ENCODE measurements at places on chromosomes 2 and 18.
A peak's percentile ranks its signal among the peaks of the same experiment; 100 is the strongest.

- no peak for DNase-seq
Observed at GRCh38 chr2:27854229-27854862, 35.8 kb downstream of the RBKS start.

GRCh38 chr2:22703286-22703920, 681.6 kb upstream of the KLHL29 start:
- DNase-seq, result no peak

DNA sequence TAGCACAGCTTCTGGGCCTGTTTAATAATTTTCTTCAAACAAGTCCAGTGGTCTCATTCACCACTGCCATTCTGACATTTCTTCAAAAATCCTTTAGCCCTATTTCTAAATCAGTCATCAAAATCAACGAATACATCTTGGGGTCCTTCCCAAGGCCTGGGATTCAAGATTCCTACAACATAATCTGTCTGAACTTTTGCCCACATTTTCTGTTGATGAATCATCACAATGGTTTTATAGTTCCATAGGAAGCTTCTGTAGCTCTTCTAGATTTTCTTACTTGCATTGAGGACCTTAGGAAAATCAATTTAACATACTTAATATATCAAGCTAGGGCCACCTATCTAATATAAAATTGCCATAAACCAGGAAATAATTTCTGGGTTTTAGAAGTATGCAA, 811.8 kb upstream of the ACVR2A start:
- no peak for DNase-seq

- no peak for DNase-seq
Observed at GRCh38 chr2:210544831-210545230, 11.6 kb upstream of the CPS1 start.

DNA sequence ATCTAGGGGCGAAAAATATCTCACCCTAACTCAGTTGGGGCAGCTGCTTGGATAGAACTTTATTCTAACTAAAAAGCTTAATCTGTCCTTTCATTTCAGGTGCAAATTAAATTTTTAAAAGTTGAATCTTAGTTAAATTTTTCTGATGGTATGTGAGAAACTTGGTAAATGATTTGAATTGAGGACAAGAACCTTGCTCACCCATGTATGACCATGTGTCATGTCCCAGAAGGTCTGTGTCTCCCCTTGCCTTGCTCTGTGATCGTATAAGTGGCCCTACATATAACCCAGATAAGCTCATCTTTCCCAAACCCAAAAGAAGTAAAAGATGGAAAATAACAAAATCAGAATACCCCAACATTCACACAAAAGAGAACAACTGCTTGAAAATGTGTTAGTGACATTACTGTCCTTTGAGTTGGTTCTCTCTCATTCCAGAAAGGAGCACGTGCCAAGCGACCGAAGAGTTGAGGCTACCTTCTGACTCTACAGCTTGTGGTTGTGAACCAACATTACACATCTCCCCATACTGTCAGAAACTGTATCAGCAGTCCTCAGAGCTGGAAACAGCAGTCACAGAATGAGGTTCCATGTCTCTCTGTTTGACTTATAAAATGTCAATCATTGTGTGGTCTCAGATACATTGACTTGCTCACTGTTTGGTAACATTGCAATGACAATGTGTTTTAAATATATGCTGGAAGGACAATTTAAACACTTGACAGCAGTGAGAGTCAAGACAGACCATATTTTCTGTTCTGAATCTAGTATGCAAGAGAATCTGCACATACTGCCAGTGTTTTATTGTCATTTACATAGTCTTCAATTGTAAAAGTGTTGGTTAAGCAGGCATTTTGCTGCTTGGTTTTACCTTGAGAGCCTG, 46.3 kb upstream of the TANK start:
- no peak for DNase-seq

- peak; percentile 14 for DNase-seq
Observed at GRCh38 chr2:118089139-118089800, 999 bp downstream of the INSIG2 start.

DNA sequence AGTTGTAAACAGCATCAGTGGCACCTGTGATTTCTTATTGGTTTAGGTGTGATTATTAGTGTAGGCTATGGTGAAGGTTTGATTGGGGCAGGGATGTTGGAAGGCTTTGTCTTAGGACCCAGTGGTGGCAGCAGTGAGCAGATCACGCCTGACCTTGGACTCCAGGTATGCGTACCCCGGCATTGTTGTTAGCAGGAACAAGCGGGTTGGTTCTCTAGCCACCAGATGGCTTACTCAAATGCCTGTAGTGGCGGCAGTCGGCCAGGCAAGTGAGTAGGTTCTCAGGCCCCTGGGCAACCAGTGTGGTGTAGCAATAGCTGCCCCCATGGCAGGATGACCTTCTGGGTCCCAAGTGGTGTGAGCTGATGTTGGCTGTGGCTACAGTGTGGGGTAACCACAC, 558.3 kb downstream of the KCNJ3 start:
- DNase-seq, result no peak

GRCh38 chr2:120787111-120787821, 51.6 kb downstream of the GLI2 start:
- DNase-seq, result no peak

GRCh38 chr2:43426305-43427031, 169.4 kb downstream of the THADA start:
- peak; percentile 61 for DNase-seq

DNA sequence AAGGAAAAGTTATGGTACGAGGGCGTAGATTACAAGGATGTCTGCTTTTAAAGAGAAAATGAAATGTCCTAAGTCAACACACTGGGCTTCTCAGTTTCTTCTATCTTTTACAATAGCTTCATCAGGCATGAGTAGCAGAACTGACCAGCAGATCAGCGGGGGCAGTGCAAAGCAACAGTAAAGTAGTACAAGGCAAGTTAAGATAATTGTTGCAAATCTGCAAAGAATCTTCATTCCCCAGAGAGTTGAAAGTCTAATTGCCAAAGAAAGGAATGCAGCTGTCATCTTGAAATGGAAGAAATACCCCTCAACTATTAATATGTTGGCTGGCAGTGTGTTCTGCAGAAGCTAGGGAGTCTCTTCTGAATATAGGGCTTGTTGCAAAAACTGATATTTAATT, 60.2 kb upstream of the SLC39A10 start:
- DNase-seq, result no peak

DNA sequence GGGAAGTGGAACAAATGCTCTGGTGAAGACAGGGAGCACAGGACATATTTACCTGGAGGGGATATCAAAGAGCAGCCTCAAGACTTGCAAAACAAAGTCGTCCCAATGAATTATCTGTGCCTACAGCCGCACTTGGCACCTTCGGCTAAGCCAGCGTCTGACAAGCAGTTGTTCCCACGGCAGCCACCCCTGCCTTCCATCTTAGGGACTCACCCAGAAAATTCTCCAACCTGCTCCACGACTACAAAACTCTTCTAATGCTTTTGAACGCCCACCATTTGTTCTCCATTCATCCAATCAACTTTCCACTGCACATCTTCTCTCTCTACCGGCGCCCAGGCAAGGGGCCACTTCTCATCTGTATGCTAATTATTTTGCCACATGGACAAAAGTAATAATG, 7.0 kb downstream of the MYT1L start:
- no peak for DNase-seq

GRCh38 chr2:203636588-203637470, 69.6 kb upstream of the CD28 start:
- DNase-seq, result no peak

- DNase-seq, result no peak
Observed at GRCh38 chr2:177413703-177414102, 21.1 kb downstream of the AGPS start.

DNA sequence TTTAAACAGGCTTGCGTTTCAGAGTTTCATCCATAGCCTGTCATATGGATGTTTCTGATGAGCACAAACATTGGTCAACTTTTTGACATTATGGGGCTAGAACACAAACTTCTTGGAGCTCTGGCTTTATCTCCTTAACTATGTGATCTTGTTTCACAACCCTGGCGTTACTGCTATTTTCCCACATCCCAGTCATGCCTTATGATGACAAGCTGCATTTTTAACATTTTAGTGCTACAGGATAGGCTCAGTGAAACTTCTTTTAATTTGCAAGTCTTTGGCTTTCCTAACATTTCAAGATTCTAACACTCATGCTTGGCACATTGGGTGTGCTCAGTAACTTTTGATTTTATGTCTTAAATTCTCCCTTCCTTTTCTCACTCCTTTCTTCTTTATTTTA, 21.0 kb upstream of the PDE1A start:
- DNase-seq, result no peak

- no peak for DNase-seq
Observed at GRCh38 chr2:236782938-236783337, 213.3 kb downstream of the ACKR3 start.

DNA sequence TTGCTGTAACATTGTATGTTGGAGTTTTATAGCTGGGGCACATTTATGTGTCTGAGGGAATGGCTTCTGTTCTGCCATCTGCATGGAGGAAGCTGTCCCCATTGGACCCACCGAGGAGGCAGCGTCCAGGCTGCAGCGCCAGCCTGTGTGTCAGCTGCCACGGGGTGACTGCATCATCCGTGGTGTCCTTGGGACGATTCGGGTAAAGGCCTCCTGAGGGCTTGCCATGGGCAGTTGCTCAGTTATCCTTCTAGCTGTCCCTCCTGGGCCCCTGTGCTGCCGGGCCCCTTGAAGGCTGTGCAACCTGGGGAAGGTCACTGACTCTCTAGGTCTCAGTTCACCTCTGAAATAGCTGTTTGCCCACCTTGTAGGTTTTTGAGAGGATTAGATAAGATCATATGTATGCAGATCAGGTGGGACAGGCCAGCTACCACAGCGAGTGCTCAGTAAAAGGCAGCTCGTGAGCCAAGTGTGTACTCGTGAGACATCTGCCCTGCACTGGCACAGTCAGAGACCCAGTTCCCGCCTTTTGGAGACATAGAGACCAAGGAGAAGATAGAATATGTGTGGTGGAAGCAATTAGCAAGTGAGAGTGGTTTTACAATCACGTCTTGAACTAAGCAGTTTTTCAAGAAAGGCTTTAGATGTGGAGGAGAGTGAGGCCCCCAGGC, 10.6 kb downstream of the LDLRAD4 start:
- no peak for DNase-seq

DNA sequence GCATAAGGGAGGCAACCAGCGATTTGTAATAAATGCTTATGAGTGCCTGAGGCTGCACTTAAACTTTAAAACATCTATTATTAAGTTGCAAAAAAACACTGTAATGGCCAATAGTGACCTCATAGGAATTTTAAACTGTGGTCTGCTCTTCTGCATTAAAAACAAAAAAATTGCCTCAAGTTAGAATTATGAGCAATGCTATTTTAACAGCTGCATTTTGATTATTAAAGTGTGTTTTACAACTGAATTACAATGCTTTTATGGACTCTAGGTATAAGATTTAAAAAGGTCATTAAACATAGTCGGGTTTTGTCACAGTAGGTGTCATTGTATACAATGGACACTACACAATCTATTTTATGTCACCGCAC, 528.7 kb upstream of the FANCL start:
- no peak for DNase-seq

DNA sequence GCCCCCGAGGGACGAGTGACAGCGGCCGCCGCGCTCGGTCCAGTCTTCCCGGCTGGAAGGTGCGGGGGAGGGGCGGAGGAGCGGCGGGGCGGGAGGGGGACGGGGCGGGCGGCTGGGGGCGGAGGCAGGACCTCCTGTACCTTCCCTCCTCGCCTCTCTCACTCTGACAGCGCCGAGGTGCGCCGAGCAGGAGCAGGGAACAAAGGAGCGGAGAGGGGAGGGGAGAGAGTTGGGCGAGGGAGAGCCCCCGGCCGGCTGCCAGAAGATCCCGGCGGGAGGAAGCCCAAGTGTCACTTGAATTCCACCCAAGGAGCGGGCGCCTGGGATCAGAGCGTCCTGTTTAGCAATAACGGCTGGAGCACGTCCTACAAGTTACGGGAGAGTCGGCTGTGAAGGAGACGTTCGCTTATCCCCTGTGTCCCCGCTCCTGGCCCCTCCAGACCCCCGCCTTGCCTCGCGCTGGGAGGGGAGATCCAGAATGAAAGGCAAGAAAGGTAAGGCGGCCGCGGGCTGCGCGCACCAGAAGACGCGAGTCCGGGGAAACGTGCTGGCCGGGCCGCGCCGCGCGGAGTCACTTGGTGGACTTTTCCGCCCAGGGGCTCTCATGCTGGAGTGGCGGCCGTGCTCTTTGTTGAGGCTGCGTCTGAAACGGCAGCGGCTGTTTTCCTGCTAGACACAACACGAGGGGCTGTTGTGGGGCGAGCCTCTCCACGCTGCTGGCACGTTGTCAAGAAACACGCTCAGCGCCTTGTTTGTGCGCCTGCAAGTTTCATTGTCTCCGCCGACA, at the start of gene TGIF1:
TSS of gene TGIF1 (plus strand) at position 161 of the 787 bp plus-strand sequence. CDS start at position 479, 318 bp downstream.
- DNase-seq, result peak; percentile 67

DNA sequence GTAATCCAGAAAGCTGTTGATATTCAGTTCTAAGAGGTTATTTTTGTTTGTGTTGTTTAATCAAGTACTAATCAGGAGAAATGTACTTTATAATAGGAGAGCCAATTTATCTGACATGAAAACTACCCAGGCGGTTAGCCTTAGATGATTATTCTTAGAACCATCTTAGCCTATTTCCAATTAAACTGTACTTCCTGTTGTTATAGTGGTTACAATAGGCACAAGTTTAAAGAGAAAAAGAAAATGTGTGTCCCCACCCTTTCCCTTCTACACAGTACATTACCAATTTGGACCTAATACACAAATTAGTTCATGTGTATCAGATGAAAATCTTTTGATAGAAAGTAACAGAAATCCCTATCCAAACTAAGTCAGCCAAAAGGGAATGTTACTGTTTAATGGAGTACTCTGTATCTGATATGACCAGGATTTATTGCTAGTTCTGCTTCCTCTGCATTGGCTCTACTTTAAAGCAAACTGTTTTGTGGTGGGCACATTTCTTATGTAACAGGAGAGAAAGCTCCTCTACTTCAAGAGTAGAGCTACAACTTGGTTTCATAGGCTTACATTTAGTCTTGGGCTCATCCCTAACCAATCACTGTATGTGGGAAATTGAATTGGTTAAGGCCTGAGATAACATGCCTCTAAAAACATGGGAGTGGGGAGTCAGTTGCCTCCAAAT, 217.9 kb downstream of the UBE2E3 start:
- no peak for DNase-seq

DNA sequence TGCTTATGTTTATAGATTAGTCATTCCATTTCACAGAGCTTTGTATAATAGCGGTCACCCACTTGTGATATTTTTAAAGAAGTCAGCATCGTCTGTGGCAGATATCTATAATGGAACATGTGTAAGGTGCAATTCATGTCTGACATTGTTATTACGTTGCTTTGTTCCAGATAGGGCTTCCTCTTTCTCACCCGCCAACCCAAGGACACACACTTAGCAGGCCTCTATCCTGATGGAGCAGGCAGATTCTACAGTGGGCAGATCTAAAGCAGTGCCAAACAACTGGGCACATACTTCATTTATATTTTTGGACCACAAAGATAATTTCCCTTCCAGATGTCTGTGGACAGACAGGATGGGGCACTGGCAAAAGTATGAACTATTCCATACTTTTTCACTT, 573.1 kb downstream of the TDRD15 start:
- DNase-seq, result no peak

GRCh38 chr18:40957533-40958070, 997.4 kb upstream of the PIK3C3 start:
- DNase-seq, result no peak

Measured in activated naive CD4-positive, alpha-beta T cell treated with anti-CD3 and anti-CD28 coated beads, Interleukin-2, amount 50 U/mL, for 72 hours (primary cell).